ENCODE measurements at places on chromosomes 5 and 9. TPM values are rescaled to one million over a fixed set of nuclear protein-coding genes. Genes with fewer than 3 reads are reported as not detected.

PCDHGC5 gene
- total RNA-seq = 0.36 TPM

DNA sequence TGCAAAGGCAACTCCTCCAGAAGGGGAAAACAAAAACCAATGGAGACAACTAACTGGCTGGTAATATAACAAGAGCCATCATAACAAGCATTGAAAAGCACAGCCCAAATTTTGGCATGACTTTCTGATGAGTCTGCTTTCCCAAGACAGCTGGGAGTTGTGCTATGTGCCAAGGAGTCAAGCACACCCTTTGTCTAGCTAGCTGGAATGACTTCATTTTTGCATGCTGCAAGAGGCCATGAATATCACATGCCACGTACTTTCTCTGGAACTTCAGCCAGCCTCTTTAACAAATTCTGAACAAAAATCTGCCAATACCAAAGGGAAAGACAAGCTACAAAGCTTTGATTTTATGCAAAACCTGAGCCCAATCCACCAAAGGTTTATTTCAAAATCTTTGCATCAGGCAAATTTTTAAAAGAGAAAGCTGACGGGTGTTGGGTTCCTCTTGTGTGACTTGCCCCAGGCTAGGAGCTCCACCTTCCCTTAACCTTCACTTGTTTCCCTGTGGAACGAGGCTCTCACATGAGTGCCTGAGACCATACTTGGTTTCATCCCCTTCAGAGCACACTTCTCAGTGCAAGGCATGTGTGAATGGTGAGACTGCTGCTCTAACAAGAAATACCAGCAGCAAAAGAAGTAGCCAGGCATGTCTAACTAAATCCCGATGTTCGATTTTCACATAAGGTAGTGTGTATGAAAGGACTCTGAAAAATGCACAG lies 47.3 kb downstream of the S1PR3 start:
- no peak for DNase-seq

GRCh38 chr5:14034963-14035362 lies 90.5 kb upstream of the DNAH5 start:
- DNase-seq = no peak

DNA sequence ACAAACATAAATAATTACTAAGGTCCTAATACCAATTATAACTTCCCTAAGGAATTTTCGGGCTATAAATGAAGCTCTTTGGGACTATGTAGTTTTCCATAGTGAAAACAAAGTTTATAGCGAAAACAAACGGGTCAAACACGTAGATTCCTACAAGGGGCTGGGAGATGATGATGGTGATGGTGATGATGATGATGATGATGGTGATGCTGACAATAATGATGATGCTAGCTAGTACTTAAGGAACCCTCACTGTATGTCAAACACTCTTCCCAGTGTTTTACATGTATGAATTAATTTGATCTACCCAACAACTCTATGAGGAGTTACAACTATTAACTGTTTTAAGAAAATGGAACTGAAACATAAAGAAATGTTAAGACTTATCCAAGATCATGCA lies 63.7 kb upstream of the PIK3R1 start:
- DNase-seq = no peak

GRCh38 chr5:124104344-124104743 lies 592.4 kb downstream of the CSNK1G3 start:
- DNase-seq = no peak

- DNase-seq = no peak
Observed at GRCh38 chr9:85738509-85738908, 3.2 kb downstream of the AGTPBP1 start.

GRCh38 chr5:127612441-127613141 lies 36.3 kb upstream of the CTXN3 start:
- DNase-seq = no peak

DNA sequence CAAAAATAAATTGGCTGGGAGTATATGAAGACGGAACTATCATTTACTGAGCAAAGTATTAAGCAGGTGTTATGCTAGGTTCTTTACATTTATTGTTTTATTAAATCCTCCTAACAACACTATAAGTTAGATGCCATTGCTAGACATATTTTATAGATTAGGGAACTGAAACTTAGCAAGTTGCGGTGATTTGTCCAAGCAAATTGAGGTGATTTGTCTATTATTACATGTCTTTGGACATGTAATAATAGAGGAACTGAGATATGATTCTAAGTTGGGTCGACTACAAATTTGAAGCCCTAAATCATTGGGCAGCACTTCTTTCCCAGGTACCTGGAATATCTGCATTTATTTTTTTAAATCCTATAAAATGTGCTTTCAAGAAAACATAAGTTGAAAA lies 429.9 kb downstream of the GABRG2 start:
- no peak for DNase-seq
